ENCODE measurements at places on chromosomes 1 and 21.

- no peak for DNase-seq
- H3K27ac ChIP-seq = no peak overlapping the region
- H3K27me3 ChIP-seq = no peaks in the 10 kb centered on the region
- H3K4me3 ChIP-seq = no peak overlapping the region
These were observed 176.9 kb upstream of the VAMP3 start for GRCh38 chr1:7594002-7594713.

- H3K4me1 ChIP-seq = no peaks in the 10 kb centered on the region
- no peak overlapping the region for H3K4me3 ChIP-seq
- no peak overlapping the region for H3K27ac ChIP-seq
- no peak for DNase-seq
- H3K36me3 ChIP-seq = no peaks in the 10 kb centered on the region
These were observed 32.1 kb upstream of the HSPA13 start for GRCh38 chr21:14414932-14415508.

GRCh38 chr1:14602136-14602535 is 3.7 kb downstream of the KAZN start:
- H3K4me3 ChIP-seq = no peak overlapping the region
- no peak overlapping the region for H3K27ac ChIP-seq
- no peaks in the 10 kb centered on the region for H3K36me3 ChIP-seq
- H3K4me1 ChIP-seq = no peaks in the 10 kb centered on the region
- peaks cover 3% of the 10 kb centered on the region for H3K27me3 ChIP-seq

- no peaks in the 10 kb centered on the region for H3K36me3 ChIP-seq
- no peaks in the 10 kb centered on the region for H3K27me3 ChIP-seq
- H3K4me1 ChIP-seq = no peaks in the 10 kb centered on the region
These were observed 60.1 kb upstream of the RAB4A start for GRCh38 chr1:229210844-229211243.

DNA sequence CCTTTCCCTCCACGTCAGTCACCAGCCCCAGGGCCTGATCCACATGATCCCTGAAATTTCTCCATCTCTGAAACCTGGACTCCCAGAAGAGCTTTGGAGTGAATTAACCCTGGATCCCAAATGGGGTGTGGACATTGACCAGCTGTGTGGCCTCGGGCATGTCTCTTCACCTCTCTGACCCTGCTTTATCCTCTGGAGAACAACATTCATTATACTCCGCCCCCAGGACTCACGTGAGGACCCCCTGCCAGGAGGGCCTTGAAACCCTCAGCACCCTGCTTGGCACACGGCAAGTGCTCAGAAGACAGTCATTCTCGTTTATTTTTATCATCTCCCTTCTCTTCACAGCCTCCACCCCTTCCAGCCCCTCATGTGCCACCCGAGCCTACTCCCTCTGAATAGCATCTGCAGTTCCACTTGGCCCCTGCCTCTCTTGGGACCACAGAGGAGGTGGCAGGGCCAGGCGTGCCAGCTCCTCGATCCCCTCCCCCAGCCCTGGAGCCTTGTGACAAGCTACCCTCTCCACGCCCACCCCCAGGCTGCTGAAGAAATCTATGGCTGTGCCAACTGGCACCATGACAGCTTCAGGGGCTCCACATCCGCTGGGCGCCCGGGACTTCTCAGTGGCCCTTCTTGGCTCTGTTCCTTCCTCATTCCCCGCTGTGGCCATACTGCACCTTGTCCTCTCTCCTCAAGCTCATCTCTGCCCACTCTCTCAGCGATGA is 18.0 kb downstream of the ADGRB2 start:
- H3K36me3 ChIP-seq = no peaks in the 10 kb centered on the region
- H3K4me1 ChIP-seq = peaks cover 3% of the 10 kb centered on the region
- H3K27ac ChIP-seq = no peak overlapping the region
- H3K27me3 ChIP-seq = no peaks in the 10 kb centered on the region
- DNase-seq = no peak

DNA sequence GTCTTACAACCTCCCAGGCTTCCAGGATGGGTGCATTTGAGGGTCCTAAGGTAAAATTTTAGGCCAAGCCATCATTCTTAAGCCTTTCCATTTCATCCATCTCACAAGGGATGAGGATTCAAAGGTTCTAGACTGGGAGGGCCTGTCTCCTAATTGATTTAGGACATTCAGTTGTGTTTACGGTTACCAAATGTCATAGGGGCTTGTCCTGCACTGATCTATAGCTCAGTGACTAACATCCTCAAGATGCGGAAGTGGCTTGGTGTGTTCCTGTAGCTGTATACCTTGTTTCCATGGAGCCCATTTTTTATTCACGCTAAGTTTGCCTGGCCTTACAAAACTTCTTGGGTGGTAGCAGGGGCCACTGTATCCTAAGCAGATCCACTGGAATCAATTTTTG is 52.8 kb downstream of the DUSP10 start:
- no peaks in the 10 kb centered on the region for H3K36me3 ChIP-seq
- no peak overlapping the region for H3K4me3 ChIP-seq
- H3K4me1 ChIP-seq = no peaks in the 10 kb centered on the region
- no peak for DNase-seq
- H3K27ac ChIP-seq = no peak overlapping the region

- DNase-seq = no peak
- no peak overlapping the region for H3K4me3 ChIP-seq
- H3K36me3 ChIP-seq = no peaks in the 10 kb centered on the region
- no peak overlapping the region for H3K27ac ChIP-seq
These were observed 44.0 kb downstream of the TRIM62 start for GRCh38 chr1:33137800-33138199.

GRCh38 chr1:17307946-17308345 is at the start of gene PADI4:
Gene PADI4, plus strand, starts transcription at chr1:17308197. Its CDS starts 26 bp downstream, at chr1:17308223.
- 0 out of 2 replicates have a peak, but pooled peaks cover 2% of the 10 kb centered on the region for H3K4me1 ChIP-seq
- no peak for DNase-seq
- no peaks in the 10 kb centered on the region for H3K27me3 ChIP-seq
- H3K4me3 ChIP-seq = no peak within 1 kb of the TSS
- no peak within 1 kb of the TSS for H3K27ac ChIP-seq

- no peaks in the 10 kb centered on the region for H3K36me3 ChIP-seq
- DNase-seq = no peak
- peaks cover 9% of the 10 kb centered on the region for H3K4me1 ChIP-seq
- H3K27me3 ChIP-seq = no peaks in the 10 kb centered on the region
- peak overlapping the region; percentile 47 for H3K4me3 ChIP-seq
These were observed 402 bp downstream of the C21orf58 start for GRCh38 chr21:46323227-46323709.

DNA sequence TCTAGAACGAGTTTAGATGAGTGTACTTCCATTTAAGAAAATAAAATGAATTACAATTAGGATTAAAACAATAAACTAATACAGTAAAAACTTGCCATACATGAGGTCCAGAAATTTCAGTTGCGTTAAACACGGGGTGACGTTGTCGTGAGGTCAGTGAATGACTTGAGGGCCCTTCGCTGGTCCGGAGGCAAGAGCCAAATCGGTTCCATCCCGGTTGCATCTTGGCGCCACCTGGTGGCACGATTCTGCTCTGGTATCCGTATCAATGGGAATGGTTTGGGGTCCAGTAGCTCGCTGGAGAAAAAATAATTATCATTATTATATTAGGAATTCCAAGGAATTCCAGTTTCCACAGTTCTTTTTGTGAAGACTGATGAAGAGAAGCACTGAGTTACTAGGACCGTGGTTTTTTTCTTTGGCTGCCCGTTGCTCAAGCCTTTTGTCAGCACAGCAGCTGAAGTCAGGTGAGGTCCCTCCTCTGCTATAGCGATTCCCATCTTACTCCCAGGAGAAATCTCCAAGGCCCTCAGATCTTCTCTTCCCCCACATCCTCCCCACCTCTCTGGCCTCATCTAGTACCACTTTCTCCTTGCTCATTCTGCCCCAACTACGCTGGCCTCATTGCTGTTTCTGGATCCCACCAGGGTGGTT is 161.4 kb downstream of the SLC35F3 start:
- DNase-seq = peak; percentile 70
- H3K4me1 ChIP-seq = no peaks in the 10 kb centered on the region
- H3K27ac ChIP-seq = no peak overlapping the region
- no peak overlapping the region for H3K4me3 ChIP-seq
- H3K36me3 ChIP-seq = no peaks in the 10 kb centered on the region
- H3K27me3 ChIP-seq = no peaks in the 10 kb centered on the region

- H3K27me3 ChIP-seq = no peaks in the 10 kb centered on the region
- H3K27ac ChIP-seq = no peak overlapping the region
- peaks cover 18% of the 10 kb centered on the region for H3K36me3 ChIP-seq
- H3K4me3 ChIP-seq = no peak overlapping the region
- DNase-seq = no peak
These were observed 13.9 kb downstream of the ATF3 start for GRCh38 chr1:212622467-212622866.

- H3K36me3 ChIP-seq = peaks cover 8% of the 10 kb centered on the region
- H3K27ac ChIP-seq = no peak overlapping the region
- no peaks in the 10 kb centered on the region for H3K4me1 ChIP-seq
- no peaks in the 10 kb centered on the region for H3K27me3 ChIP-seq
These were observed 22.0 kb downstream of the LRRC42 start for GRCh38 chr1:53968125-53968513.

GRCh38 chr1:204545881-204546280 is 29.7 kb downstream of the MDM4 start:
- no peak overlapping the region for H3K27ac ChIP-seq
- H3K27me3 ChIP-seq = no peaks in the 10 kb centered on the region
- H3K4me3 ChIP-seq = no peak overlapping the region
- no peak for DNase-seq
- no peaks in the 10 kb centered on the region for H3K4me1 ChIP-seq

GRCh38 chr1:168506204-168506819 is 37.5 kb downstream of the XCL2 start:
- no peak overlapping the region for H3K4me3 ChIP-seq
- no peaks in the 10 kb centered on the region for H3K4me1 ChIP-seq
- no peak for DNase-seq
- H3K27me3 ChIP-seq = no peaks in the 10 kb centered on the region

DNA sequence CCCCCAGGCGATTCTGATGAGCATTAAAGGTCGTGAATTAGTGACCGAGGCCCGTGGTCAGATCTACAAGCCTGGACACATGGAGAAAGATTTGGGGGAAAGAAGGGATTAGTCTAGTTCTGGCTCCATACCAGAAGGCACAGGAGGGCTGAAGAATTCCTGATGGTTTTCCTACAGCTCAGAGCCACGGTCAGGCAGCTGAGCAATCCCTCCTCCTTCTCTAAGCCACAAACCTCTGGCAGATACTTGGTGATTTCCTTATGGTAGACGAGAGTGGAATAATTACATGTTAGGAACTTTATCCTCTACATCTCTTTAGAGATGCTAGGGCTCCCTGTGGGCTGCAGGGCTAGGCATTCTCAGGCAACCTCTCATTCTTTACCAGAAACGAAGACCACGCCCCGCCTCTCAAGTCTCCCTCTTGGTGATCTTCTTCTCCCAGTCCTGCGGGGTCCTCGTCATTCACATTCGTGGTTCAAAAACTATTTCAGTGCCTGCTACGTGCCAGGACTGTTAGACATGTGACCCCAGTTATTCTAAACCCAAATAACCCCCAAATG is 20.5 kb upstream of the ZBTB18 start:
- H3K36me3 ChIP-seq = no peaks in the 10 kb centered on the region
- H3K4me3 ChIP-seq = no peak overlapping the region
- H3K27ac ChIP-seq = no peak overlapping the region
- no peaks in the 10 kb centered on the region for H3K4me1 ChIP-seq
- no peaks in the 10 kb centered on the region for H3K27me3 ChIP-seq
- no peak for DNase-seq

- no peaks in the 10 kb centered on the region for H3K36me3 ChIP-seq
- H3K27me3 ChIP-seq = no peaks in the 10 kb centered on the region
- no peaks in the 10 kb centered on the region for H3K4me1 ChIP-seq
- no peak for DNase-seq
- no peak overlapping the region for H3K27ac ChIP-seq
- no peak overlapping the region for H3K4me3 ChIP-seq
These were observed 45.1 kb upstream of the MUTYH start for GRCh38 chr1:45385302-45385701.

GRCh38 chr21:44732956-44733355 is 21.6 kb upstream of the TSPEAR start:
- no peaks in the 10 kb centered on the region for H3K27me3 ChIP-seq
- 0 out of 2 replicates have a peak, but pooled peaks cover 4% of the 10 kb centered on the region for H3K36me3 ChIP-seq
- H3K4me3 ChIP-seq = no peak overlapping the region
- DNase-seq = no peak
- H3K4me1 ChIP-seq = no peaks in the 10 kb centered on the region
- H3K27ac ChIP-seq = no peak overlapping the region

DNA sequence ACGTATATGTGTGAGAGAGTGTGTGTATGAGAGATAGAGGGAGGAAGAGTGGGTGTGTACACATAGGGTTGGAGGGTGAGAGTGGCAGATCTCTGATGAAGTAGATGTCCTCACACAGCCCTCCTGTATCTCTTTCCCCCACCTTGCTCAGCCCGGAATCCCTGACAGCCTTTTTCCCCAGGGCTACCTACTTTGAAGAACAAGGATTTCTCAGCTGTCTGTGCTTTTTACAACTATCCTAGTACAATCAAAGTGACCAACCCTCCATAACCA is 29.1 kb upstream of the CADM3 start:
- H3K27me3 ChIP-seq = no peaks in the 10 kb centered on the region
- DNase-seq = no peak
- H3K4me1 ChIP-seq = peaks cover 5% of the 10 kb centered on the region
- no peak overlapping the region for H3K27ac ChIP-seq
- H3K36me3 ChIP-seq = no peaks in the 10 kb centered on the region
- no peak overlapping the region for H3K4me3 ChIP-seq

DNA sequence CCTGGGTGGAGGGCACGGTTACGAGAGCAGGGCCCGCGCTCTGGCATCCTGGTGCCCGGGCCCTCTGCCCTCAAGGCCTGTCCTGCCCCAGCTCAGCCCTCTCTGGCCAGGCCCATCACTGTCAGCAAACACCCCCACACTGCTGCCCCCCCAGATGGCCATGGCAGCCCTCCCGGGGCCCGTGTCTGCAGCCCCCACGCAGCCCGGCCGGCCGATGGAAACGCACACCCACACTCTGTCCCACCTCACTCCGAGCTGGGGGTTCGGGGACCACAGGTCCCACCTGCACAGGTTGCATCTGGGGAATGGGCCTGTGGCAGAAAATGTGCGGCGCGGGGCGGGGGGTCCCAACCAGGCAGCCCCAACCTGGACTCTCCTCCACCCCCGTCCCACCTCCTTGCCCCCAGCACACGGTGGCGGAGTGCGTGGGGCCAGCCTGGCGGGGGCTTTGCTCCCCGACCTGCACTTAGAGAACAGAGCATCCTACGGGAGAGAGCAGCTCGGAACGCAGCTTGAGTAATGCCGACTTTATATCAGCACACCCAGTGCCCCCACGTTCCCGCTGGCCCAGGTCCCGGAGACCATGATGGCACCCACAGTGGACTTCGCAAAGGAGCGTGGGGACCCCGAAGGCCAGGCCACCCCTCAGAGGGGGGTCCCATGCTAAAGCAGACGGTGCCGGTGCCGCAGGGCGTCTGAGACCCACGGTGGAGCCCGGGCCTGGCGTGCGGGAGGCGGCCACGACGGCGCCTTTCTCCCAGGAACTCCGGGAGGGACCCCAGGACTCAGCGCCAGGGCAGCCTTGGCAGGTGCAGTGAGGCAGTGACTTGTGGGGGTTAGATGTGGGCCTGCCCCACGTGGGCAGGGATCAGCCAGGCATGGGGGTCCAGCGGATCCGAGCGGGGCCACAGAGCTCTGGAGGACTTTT is 7.5 kb upstream of the RNF223 start:
- peaks cover 1% of the 10 kb centered on the region for H3K4me1 ChIP-seq
- H3K27ac ChIP-seq = no peak overlapping the region
- no peak for DNase-seq
- peaks cover 3% of the 10 kb centered on the region for H3K36me3 ChIP-seq

- H3K36me3 ChIP-seq = no peaks in the 10 kb centered on the region
- no peaks in the 10 kb centered on the region for H3K27me3 ChIP-seq
- no peak overlapping the region for H3K27ac ChIP-seq
- no peak overlapping the region for H3K4me3 ChIP-seq
- DNase-seq = no peak
- H3K4me1 ChIP-seq = peaks cover 14% of the 10 kb centered on the region
These were observed 18.8 kb upstream of the ARHGEF10L start for GRCh38 chr1:17520473-17521319.

- no peak overlapping the region for H3K27ac ChIP-seq
- no peaks in the 10 kb centered on the region for H3K27me3 ChIP-seq
- no peak overlapping the region for H3K4me3 ChIP-seq
- no peak for DNase-seq
- H3K36me3 ChIP-seq = no peaks in the 10 kb centered on the region
These were observed 467.0 kb upstream of the USP24 start for GRCh38 chr1:55682198-55682597.

Measured in iPS DF 6.9 (cell line).